ENCODE measurements at places on chromosomes 1 and 21. TPM values are rescaled to one million over a fixed set of nuclear protein-coding genes. Genes with fewer than 3 reads are reported as not detected.

EXO5 gene
- total RNA-seq, result 8.4 TPM

TESK2 gene
- total RNA-seq, result 1.1 TPM

TBX19 gene
- 0.46 TPM for total RNA-seq

RXFP4 gene
- total RNA-seq, result not detected

PTCH2 gene
- 0.30 TPM for total RNA-seq

CD1C gene
- total RNA-seq, result not detected

TAL1 gene
- 20.5 TPM for total RNA-seq

PADI1 gene
- total RNA-seq, result not detected

DPM3 gene
- 50.0 TPM for total RNA-seq

SLC26A9 gene
- not detected for total RNA-seq

APH1A gene
- 109 TPM for total RNA-seq

CLDN8 gene
- not detected for total RNA-seq

TTC34 gene
- total RNA-seq, result under 0.01 TPM

HPDL gene
- 5.2 TPM for total RNA-seq

NSUN4 gene
- total RNA-seq, result 14.3 TPM

S100A14 gene
- not detected for total RNA-seq

ZMPSTE24 gene
- total RNA-seq, result 85.6 TPM

SDHB gene
- 235 TPM for total RNA-seq

UMODL1 gene
- total RNA-seq, result not detected

SPATA46 gene
- not detected for total RNA-seq

LAMC1 gene
- 465 TPM for total RNA-seq

C8B gene
- not detected for total RNA-seq

WLS gene
- 116 TPM for total RNA-seq

FMOD gene
- total RNA-seq, result 0.76 TPM

FAAH gene
- total RNA-seq, result 2.1 TPM

CHI3L2 gene
- not detected for total RNA-seq

NGF gene
- total RNA-seq, result not detected

LYPD8 gene
- not detected for total RNA-seq

UBE2U gene
- not detected for total RNA-seq

RYR2 gene
- total RNA-seq, result not detected

SPOCD1 gene
- 19.8 TPM for total RNA-seq

NFASC gene
- total RNA-seq, result 0.46 TPM

Data from epithelial cell of umbilical artery (primary cell).